Neural progenitor cell (in vitro differentiated cells): ENCODE measurements at places on chromosomes 5 and 9. TPM values are rescaled to one million over a fixed set of nuclear protein-coding genes. Genes with fewer than 3 reads are reported as not detected.
A peak's percentile ranks its signal among the peaks of the same experiment; 100 is the strongest.

Gene PHF19
- 27.4 and 45.1 TPM in 2 replicates for total RNA-seq

- peaks cover 14% of the 10 kb centered on the region for H3K4me1 ChIP-seq
- H3K36me3 ChIP-seq, result no peaks in the 10 kb centered on the region
- H3K27ac ChIP-seq, result no peak overlapping the region
- no peak overlapping the region for H3K4me3 ChIP-seq
Measured at GRCh38 chr9:14565352-14566016, 127.7 kb downstream of the ZDHHC21 start.

Gene GRXCR2
- not detected in 2 replicates for total RNA-seq

DNA sequence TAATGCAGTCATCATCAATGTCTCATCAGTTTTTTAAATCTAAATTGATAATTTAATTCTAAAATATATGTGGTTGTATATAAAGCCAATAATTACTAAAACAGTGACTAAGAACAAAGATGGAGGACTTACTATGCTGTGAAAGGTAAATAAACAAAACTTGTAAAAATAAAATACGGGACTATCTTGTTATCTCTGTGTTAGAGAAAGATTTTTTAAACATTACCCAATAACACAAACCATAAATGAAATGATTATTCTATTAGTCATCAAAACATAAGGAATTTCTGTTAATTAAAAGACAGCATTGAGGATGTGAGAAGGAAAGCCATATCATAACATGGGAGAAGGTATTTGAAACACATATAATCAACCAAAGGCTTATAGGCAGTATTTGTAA, 226.2 kb upstream of the SMC2 start:
- H3K27me3 ChIP-seq, result no peaks in the 10 kb centered on the region
- H3K36me3 ChIP-seq, result no peaks in the 10 kb centered on the region
- H3K4me1 ChIP-seq, result no peaks in the 10 kb centered on the region
- no peak overlapping the region for H3K4me3 ChIP-seq

DNA sequence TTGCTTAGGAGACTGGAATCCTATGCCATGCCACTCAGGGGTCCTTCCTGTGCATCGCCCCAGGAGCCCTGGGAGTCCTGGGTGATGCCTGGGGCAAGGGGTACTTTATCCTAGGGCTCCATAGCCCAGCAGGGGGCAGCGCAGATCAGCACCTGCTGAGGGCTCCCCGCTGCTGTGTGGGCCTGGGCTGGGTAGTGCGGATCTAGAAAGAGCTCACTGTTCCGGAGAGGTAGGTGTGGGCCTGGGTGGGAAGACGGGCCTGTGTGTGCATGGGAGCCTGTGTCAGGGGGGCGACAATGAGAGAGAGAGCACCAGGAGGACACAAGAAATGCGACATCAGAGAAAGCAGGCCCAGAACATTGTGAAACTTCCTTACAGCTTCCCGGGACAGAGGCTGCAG, 11.4 kb upstream of the DAB2IP start:
- peak; percentile 72 for DNase-seq
- H3K4me3 ChIP-seq, result no peak overlapping the region
- H3K27ac ChIP-seq, result no peak overlapping the region
- H3K36me3 ChIP-seq, result no peaks in the 10 kb centered on the region

- H3K27me3 ChIP-seq, result no peaks in the 10 kb centered on the region
- H3K4me3 ChIP-seq, result no peak overlapping the region
- H3K36me3 ChIP-seq, result no peaks in the 10 kb centered on the region
Measured at GRCh38 chr5:175561085-175561484, 82.7 kb downstream of the SFXN1 start.

Gene KIF12
- 0.56 and 0.59 TPM in 2 replicates for total RNA-seq

Gene CFAP157
- 0.31 TPM in 1 of 2 replicates, not detected in the other for total RNA-seq

Gene RETREG1
- 0.99 and 3.0 TPM in 2 replicates for total RNA-seq

Gene C5orf58
- not detected in 2 replicates for total RNA-seq

GRCh38 chr9:28735738-28736342, 1162.6 kb upstream of the C9orf72 start:
- no peaks in the 10 kb centered on the region for H3K27me3 ChIP-seq
- no peak overlapping the region for H3K4me3 ChIP-seq
- H3K36me3 ChIP-seq, result no peaks in the 10 kb centered on the region

GRCh38 chr5:80041527-80041926, 6.4 kb downstream of the THBS4 start:
- H3K4me1 ChIP-seq, result no peaks in the 10 kb centered on the region
- H3K36me3 ChIP-seq, result no peaks in the 10 kb centered on the region
- no peak overlapping the region for H3K27ac ChIP-seq
- no peak overlapping the region for H3K4me3 ChIP-seq

DNA sequence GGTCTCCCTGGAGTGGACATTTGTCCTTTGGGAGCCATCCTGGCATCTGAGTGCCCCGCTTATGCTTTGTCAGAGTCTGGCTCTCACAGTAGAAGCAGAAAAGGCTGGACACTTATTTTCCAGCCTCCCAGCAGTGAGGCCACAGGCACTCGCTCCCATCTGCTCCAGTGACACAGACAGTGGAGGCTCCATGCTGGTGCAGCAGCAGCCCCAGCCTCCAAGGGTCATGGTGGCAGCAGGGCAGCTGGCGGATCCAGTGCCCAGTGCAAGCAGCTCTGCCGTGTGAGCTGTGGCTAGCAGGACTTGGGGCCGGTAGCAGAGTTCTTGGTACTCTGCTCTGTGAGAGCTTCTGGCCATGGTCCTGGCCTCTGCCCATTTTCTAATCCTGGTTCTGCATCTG, 157.3 kb upstream of the ALDH1B1 start:
- no peak overlapping the region for H3K27ac ChIP-seq
- no peak overlapping the region for H3K4me3 ChIP-seq
- peaks cover 42% of the 10 kb centered on the region for H3K27me3 ChIP-seq
- DNase-seq, result no peak

GRCh38 chr5:55234121-55234700, 803 bp upstream of the CCNO start:
- H3K27me3 ChIP-seq, result peaks cover 97% of the 10 kb centered on the region
- peaks cover 18% of the 10 kb centered on the region for H3K4me1 ChIP-seq
- H3K36me3 ChIP-seq, result no peaks in the 10 kb centered on the region
- H3K27ac ChIP-seq, result no peak overlapping the region
- peak; percentile 62 for DNase-seq

Gene C9
- total RNA-seq, result not detected in 2 replicates

DNA sequence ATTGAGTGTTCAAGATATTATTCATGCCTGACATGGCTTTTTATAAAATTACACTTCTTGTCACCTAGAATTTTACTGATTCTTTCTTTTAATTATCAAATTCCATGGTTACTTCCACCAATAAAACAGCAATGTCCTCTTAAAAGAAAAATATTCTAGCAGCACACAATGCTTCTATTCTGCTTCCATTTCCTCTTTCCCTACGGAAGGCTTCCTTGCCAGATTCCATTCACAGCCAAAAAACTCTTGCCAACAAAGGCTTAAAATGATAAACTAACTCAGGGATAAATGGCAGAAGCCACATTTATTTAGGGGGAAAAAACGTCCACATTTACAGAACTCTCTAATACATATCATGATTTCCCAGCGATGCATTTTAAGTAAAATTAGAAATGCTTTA, 111.6 kb downstream of the CTNND2 start:
- H3K27ac ChIP-seq, result no peak overlapping the region
- DNase-seq, result no peak
- no peaks in the 10 kb centered on the region for H3K27me3 ChIP-seq
- H3K4me1 ChIP-seq, result no peaks in the 10 kb centered on the region
- H3K4me3 ChIP-seq, result no peak overlapping the region

Gene ICE1
- 38.9 and 47.6 TPM in 2 replicates for total RNA-seq

Gene TEX48
- total RNA-seq, result not detected in 2 replicates

DNA sequence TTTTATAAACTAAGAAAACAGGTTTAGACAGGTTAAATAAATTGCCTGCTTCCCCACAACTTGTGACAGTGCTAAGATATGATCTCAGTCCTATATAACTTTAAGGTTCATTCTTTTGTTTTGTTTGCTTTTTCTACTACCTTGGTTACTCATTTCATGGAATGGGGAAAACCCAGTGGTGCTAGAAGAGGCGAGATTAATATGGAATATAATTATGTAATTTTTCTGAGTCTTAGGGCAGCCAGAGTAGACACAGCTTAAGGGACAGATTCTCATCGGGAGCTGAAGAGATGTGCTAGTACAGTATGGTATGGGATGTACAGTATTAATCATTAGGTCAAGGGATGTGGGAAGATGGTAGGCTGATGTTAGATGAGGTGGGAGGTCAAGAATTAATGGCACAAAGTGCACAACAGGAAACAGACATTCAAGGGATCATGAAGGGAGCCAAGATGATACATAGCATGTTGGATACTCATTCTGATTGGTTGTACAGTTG, 6.2 kb downstream of the TRIM32 start:
- DNase-seq, result no peak
- no peaks in the 10 kb centered on the region for H3K4me1 ChIP-seq
- no peak overlapping the region for H3K27ac ChIP-seq

DNA sequence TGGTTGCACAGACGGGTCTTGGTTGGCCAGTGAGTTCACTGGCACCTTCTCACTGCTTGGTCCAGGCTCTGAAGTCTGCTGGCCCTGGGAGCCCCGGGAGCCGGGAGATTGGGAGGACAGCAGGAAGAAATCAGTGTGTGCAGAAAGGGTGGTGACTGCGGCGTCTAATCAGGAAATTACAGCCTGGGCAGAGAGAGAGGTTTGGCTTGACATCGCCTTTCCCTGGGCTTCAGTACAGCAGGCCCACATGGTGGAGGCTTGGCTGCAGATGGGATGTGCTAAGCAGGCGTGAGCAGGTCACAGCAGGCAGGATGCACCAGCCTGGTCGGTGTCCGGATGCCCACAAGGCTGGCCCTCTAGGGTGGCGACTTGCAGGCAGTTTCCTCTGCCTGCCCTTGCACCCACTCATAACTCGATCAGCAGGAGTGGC, 17.2 kb downstream of the PITX1 start:
- H3K27me3 ChIP-seq, result peaks cover 28% of the 10 kb centered on the region
- H3K36me3 ChIP-seq, result no peaks in the 10 kb centered on the region
- H3K4me1 ChIP-seq, result no peaks in the 10 kb centered on the region
- no peak overlapping the region for H3K4me3 ChIP-seq
- no peak for DNase-seq

Gene STK32A
- total RNA-seq, result 13.0 and 16.7 TPM in 2 replicates

DNA sequence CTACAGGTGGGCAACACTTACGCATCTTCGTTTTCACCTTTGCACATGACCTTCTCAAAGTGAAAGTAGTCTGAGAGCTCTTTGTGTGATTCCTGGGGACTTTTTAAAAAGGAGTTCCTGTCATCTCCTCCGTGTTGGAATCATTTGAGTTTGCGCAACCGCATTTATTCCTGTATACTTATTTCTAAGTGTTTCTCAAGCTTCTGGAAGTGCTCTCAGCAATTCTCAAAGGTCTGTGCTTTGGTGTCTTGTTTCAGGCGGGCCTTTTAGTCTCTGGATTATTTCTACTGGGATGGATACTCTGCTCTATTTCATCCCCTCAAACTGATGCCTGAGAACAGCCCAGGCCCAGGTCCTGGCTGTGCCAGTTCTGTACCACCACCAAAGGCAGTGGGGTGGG, 226.5 kb upstream of the TUT7 start:
- H3K27ac ChIP-seq, result no peak overlapping the region
- no peak overlapping the region for H3K4me3 ChIP-seq
- no peaks in the 10 kb centered on the region for H3K36me3 ChIP-seq

GRCh38 chr5:1509346-1510085, 14.2 kb downstream of the LPCAT1 start:
- H3K27ac ChIP-seq, result no peak overlapping the region
- peaks cover 14% of the 10 kb centered on the region for H3K4me1 ChIP-seq
- no peaks in the 10 kb centered on the region for H3K36me3 ChIP-seq
- DNase-seq, result no peak
- H3K27me3 ChIP-seq, result no peaks in the 10 kb centered on the region
- H3K4me3 ChIP-seq, result no peak overlapping the region

DNA sequence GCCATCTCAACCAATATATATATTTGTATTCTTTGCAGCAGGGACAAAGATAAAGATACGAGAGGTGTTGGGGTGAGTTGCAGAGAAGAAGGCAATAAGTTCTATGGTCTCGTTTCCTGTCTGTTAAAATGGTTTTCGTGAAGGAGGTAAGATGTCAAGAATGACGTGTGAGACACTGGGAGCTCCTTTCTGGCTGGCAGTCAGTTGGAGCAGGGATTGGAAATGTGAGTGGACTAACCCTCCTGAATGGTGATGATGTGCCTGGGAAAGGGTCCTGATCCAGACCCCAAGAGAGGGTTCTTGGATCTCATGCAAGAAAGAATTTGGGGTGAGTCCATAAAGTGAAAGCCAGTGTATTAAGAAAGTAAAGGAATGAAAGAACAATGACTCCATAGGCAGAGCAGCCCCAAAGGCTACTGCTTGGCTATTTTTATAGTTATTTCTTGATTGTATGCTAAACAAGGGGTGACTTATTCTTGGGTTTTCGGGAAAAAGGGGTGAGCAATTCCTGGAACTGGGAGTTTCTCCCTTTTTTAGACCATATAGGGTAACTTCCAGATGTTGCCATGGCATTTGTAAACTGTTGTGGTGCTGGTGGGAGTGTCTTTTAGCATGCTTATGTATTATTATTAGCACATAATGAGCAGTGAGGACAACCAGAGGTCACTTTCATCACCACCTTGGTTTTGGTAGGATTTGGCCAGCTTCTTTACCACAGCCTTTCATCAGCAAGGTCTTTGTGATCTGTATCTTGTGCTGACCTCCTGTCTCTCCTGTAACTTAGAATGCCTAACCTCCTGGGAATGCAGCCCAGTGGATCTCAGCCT, 53.7 kb downstream of the SPATA31C2 start:
- H3K27me3 ChIP-seq, result no peaks in the 10 kb centered on the region
- peaks cover 3% of the 10 kb centered on the region for H3K4me1 ChIP-seq
- DNase-seq, result no peak

Gene TLX3
- not detected in 2 replicates for total RNA-seq

- DNase-seq, result no peak
- no peak overlapping the region for H3K27ac ChIP-seq
- H3K4me1 ChIP-seq, result peaks cover 8% of the 10 kb centered on the region
Measured at GRCh38 chr5:52999344-52999949, 10.3 kb downstream of the ITGA2 start.

GRCh38 chr9:120080849-120081248, 499.1 kb downstream of the CDK5RAP2 start:
- H3K27me3 ChIP-seq, result no peaks in the 10 kb centered on the region
- no peaks in the 10 kb centered on the region for H3K36me3 ChIP-seq

- H3K4me3 ChIP-seq, result no peak overlapping the region
- H3K36me3 ChIP-seq, result no peaks in the 10 kb centered on the region
- DNase-seq, result no peak
- peaks cover 6% of the 10 kb centered on the region for H3K4me1 ChIP-seq
Measured at GRCh38 chr5:37665889-37666288, 174.0 kb downstream of the GDNF start.

DNA sequence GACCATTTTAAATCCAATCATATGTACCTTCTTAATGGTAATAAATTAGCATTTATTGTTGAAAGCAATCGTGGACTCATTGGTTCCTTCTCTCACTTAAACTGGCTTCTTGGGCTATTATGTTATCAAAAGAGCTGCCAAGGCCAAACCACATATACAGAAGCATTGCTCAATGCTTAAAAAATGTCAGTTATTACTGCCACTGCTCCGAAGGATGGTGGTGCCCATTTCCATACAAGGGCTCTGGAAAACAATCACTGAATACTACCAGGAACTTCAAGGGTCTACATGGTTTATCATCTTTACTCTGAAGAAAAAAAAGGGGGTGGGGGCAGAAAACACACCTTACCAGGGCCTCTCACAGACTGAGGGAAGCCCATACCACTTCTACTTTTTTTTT, 104.3 kb downstream of the GNAQ start:
- DNase-seq, result no peak
- no peaks in the 10 kb centered on the region for H3K36me3 ChIP-seq
- H3K27me3 ChIP-seq, result no peaks in the 10 kb centered on the region
- H3K4me3 ChIP-seq, result no peak overlapping the region
- H3K4me1 ChIP-seq, result no peaks in the 10 kb centered on the region

Gene FBN2
- total RNA-seq, result 88.1 and 113 TPM in 2 replicates
